ENCODE measurements at places on chromosomes 16 and 17. TPM values are rescaled to one million over a fixed set of nuclear protein-coding genes. Genes with fewer than 3 reads are reported as not detected.

TBC1D3 gene
- total RNA-seq: 2.1 TPM

ZNF624 gene
- total RNA-seq: 4.8 TPM

TOP2A gene
- 101 TPM for total RNA-seq

LRRC36 gene
- not detected for total RNA-seq

DNA sequence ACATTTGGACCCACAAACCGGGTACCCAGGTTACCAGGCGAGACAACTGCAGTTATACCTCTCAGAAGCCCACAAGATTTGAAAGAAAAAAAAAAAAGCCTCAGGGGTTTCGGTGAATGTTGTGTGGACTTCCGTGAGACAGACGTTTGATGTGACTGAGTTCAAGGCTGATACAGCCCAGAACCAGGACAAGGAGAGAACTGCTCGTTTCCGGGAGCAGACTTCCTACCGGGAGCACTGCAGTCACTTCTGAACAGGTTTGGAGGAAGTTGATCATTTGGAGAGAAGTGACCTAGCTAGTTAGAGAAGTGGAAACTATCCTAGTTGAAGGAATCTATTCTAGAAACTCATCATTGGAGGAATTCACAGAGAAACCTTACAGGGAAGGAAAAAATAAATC, 847 bp downstream of the CKLF start:
- no peak overlapping the region for H3K27ac ChIP-seq
- DNase-seq: no peak
- H3K4me3 ChIP-seq: peak overlapping the region; percentile 74
- H3K36me3 ChIP-seq: no peaks in the 10 kb centered on the region

All from Karpas-422 (cell line).